Renal cortical epithelial cell (primary cell): ENCODE measurements at places on chromosomes 3 and 15.
A peak's percentile ranks its signal among the peaks of the same experiment; 100 is the strongest.

DNA sequence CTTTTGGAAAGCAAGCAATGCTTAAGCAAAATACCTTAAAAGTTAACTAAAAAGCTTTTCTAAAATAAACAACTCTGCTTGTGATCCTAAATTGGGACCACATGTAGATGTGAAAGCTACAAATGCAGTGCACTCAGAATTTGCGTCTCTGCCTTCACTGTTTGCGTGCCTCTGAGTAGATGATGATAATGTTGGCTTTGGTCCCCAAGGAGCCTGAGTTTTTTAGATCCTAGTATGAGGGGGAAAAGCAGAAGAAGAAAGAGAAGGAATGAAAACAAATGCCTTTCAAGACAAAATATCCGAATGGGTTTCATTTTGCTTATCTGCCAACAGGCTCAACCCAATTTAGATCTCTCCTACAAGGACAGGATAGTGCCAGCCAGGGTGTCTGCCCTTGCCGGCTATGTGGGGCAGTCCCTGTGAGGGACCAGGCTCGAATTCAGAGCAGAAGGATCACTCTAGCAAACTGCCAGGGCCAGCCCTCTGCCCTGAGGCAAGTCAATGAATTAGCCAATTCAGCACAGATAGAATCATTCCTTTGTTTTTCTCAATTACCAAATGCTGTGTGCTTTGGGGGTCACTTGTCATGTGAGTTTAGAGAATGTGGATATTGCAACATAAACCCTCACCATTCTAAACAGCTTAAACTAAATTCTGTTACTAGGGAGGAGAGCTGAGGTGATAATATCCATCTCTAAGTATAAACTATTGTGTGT lies 28.5 kb downstream of the SCG5 start:
- peak; percentile 85 for DNase-seq

GRCh38 chr15:68791431-68792283 lies 29.0 kb downstream of the ANP32A start:
- DNase-seq: no peak

GRCh38 chr3:42092006-42092405 lies 849 bp downstream of the TRAK1 start:
- no peak for DNase-seq

DNA sequence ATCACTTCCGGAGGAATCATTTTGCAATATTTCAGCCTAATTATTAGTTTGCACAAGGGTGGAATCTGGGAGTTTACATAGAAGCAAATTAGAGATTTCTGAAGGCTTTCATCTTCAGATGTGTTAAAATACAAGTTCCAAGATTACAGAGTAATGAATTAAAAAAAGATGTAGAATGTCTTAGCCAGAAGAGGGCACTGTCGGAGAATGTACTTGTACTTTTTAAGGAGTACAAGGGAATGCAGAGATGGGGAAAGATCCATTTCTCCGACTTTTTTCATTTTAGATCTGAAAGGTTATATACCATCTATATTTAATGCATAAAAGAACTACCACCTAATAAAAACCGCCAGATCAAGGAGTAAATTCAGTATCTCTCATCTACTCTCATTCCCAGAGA lies 43.1 kb upstream of the WDR5B start:
- peak; percentile 71 for DNase-seq

GRCh38 chr3:56976651-56977560 lies 83.6 kb upstream of the SPATA12 start:
- DNase-seq: peak; percentile 47

GRCh38 chr15:67190326-67190725 lies 64.1 kb downstream of the AAGAB start:
- no peak for DNase-seq

GRCh38 chr3:176584413-176585176 lies 612.7 kb downstream of the TBL1XR1 start:
- DNase-seq: no peak

- DNase-seq: no peak
These were observed 2.0 kb downstream of the GPR87 start for GRCh38 chr3:151314593-151314992.

DNA sequence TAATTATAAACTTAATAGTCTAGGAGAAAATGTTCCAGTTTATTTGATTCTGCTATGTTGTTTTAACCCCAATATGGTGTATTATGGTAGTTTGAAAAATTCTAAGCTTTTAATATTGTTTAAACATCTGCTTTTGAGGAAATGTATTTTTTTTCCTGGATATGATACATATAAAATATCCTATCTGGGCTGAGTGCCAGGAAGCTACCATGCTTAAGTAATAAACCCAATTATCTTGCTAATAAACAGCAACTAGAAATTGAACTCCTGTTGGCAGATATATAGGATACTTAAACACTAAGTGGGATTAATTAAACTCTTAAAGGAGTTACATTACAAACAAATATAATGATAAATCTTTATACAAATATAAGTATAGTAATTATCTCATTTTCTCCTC lies 293.7 kb upstream of the GRM7 start:
- no peak for DNase-seq
